ENCODE measurements at places on chromosomes 3 and 15.

GRCh38 chr3:38637906-38638305 is 11.6 kb downstream of the SCN5A start:
- no peaks in the 10 kb centered on the region for H3K36me3 ChIP-seq
- DNase-seq, result no peak
- H3K4me3 ChIP-seq, result no peak overlapping the region
- H3K27me3 ChIP-seq, result no peaks in the 10 kb centered on the region
- no peaks in the 10 kb centered on the region for H3K4me1 ChIP-seq

GRCh38 chr15:51668446-51668845 is 12.9 kb upstream of the SCG3 start:
- DNase-seq, result no peak
- no peak overlapping the region for H3K4me3 ChIP-seq
- no peaks in the 10 kb centered on the region for H3K4me1 ChIP-seq
- no peak overlapping the region for H3K27ac ChIP-seq
- no peaks in the 10 kb centered on the region for H3K36me3 ChIP-seq

- no peak for DNase-seq
- H3K4me1 ChIP-seq, result no peaks in the 10 kb centered on the region
- no peaks in the 10 kb centered on the region for H3K36me3 ChIP-seq
- no peak overlapping the region for H3K27ac ChIP-seq
Observed at GRCh38 chr3:154540950-154541604, 111.1 kb upstream of the GPR149 start.

- DNase-seq, result peak; percentile 32
- peaks cover 6% of the 10 kb centered on the region for H3K36me3 ChIP-seq
- H3K4me3 ChIP-seq, result no peak overlapping the region
- no peaks in the 10 kb centered on the region for H3K27me3 ChIP-seq
Observed at GRCh38 chr3:32143849-32144757, 37.7 kb downstream of the GPD1L start.

DNA sequence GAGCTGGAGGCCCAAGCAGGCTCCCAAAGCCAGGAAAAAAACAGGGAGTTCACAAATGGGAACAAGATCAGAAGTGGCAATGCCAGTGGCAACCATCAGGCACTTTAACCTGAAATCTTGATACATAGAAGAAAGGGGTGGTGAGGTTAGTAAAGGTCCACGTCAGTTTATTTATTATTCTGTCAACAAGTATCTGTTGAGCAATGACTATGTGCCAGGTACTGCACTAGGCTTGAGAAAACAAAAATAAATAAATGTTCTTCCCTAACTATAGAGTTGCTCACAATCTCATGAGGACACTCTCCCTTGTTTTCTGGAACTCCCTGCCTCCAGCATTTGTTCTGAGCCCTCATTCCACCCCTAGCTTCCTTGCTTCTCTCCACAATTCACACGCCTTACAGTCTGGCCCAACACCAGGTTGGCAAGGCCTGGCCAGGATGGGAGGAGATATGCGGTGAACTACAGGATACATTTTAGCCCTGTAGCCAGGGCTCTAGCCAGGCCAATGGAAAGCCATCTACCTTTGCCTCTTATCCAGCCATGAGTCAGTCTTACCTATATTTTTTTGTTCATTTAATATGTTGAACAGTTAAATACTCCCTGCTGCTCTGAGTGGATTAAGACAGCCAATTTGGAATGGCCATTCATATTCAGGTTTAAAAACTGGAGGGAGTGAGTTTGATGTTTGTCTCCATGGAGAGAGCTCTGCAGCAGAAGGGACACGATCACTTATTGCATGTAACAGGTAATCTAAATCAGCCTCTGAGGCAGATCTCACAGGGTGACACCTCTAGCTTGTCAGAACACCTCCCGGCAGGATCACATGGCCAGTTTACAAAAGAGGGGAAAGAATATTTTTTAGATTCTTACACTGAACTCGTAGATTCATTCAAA is 161.9 kb upstream of the ATP11B start:
- no peak overlapping the region for H3K4me3 ChIP-seq
- H3K27ac ChIP-seq, result no peak overlapping the region
- H3K4me1 ChIP-seq, result peaks cover 7% of the 10 kb centered on the region
- H3K27me3 ChIP-seq, result no peaks in the 10 kb centered on the region
- no peaks in the 10 kb centered on the region for H3K36me3 ChIP-seq

DNA sequence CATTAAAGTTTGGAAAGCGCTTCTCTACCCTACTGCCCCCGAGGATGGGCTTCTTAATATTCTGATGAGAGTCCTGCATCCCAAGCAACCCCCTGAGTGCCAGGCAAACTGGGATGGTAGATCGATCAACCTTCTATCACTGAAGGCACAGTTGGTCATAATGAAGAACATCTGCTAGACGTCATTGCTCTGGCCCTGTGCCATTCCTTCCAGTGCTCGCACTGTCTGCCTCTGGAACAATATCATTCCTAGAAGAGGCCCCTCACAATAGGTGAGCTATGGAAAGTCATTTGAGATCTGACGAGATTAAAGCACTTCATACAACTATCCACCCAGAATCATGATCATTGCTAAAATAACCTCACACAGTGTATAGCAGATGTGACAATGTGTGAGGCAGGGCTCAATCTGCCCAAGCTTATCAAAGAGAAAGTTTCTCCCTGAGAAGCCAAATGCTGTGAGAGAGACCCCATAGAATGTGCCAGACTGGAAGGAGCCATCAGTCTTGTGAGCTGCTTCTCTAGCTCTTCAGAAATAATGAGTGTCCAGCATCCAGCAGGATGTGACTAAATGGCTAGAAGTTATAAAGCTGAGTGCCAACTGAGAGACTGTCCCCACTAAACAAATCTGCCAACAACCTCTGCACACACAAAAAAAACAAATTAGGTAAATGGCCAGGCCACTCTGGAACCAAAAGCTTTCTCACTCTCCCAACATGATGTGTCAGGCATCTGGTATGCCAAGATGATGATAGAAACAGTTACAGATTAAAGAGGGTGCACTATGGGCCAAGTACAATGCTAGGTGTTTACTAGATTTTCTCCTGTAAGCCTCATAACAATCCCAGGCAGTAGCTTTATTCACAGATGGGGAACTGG is 165.5 kb downstream of the NECTIN3 start:
- H3K27me3 ChIP-seq, result no peaks in the 10 kb centered on the region
- H3K4me3 ChIP-seq, result no peak overlapping the region
- H3K36me3 ChIP-seq, result no peaks in the 10 kb centered on the region
- no peak for DNase-seq
- H3K4me1 ChIP-seq, result no peaks in the 10 kb centered on the region

DNA sequence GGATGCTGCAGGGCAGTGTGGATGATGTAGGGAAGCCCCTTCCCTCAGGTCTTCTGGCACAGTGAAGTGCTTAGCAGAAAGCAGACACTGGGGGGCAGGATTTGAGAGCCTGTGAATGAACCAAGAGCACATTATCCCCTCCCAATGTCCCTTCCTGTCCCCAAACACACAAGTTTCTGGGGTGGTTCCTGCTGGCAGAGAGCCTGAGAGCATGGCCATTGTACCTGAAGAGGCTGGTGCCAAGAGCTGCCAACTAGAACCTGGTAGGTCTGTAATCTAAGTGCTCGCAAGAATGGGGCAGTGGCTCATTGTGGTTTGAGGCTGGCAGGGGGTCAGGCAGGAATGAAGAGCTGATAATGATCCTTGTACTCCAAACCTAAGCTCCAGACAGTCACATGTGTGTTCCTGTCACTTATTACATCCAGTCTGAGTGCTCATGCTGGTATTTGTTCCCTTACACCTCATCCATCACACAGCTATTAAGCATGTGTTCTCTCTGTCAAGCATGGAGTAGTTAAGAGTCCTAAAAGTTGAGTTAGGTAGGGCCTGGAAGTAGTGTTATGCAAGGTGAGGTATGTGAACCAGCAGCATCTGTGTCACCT is 6.7 kb upstream of the CCR1 start:
- no peaks in the 10 kb centered on the region for H3K27me3 ChIP-seq
- H3K36me3 ChIP-seq, result no peaks in the 10 kb centered on the region
- DNase-seq, result no peak
- no peak overlapping the region for H3K27ac ChIP-seq
- H3K4me3 ChIP-seq, result no peak overlapping the region
- no peaks in the 10 kb centered on the region for H3K4me1 ChIP-seq

DNA sequence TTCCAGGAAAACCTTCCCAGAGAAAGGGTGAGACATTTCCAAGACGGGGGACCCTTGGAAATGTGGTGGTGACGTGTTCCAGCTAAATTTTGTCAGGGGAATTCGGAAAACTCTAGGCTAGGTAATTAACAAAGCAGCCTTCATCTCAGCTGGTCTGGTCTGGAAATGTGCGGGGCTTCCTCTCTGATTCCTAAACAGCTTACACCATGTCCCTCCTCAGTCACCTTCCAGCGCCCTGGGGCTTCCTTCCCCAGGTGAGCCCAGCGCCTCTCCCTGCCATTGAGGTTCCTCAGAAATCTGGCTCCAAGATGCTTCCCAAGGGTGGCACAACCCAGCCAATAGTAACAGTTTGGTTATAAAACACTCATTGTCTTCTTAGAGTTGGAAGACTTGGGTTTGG is 571 bp downstream of the ACAD9 start:
- no peaks in the 10 kb centered on the region for H3K36me3 ChIP-seq
- DNase-seq, result no peak
- peak overlapping the region; percentile 90 for H3K27ac ChIP-seq
- peak overlapping the region; percentile 56 for H3K4me3 ChIP-seq

DNA sequence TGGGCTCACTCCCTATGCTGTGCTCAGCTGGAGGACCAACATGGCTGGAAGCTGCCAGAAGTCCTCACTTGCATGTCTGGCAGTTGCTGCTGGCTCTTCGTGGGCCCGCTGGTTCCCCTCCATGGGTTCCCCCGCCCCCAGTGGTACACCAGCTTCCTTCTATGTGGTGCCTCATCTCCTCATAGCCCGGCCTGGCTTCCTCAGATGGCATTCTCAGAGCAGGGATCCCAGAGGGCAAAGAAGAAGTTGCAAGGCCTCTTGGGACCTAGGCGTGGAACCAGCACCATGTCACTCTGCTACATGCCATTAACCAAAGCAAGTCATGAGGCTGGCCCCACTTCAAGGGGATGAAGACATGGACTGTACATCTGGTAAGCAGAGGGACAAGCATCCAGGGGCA is 2.9 kb upstream of the CFAP92 start:
- DNase-seq, result no peak
- H3K36me3 ChIP-seq, result no peaks in the 10 kb centered on the region
- no peaks in the 10 kb centered on the region for H3K4me1 ChIP-seq
- H3K27ac ChIP-seq, result no peak overlapping the region

DNA sequence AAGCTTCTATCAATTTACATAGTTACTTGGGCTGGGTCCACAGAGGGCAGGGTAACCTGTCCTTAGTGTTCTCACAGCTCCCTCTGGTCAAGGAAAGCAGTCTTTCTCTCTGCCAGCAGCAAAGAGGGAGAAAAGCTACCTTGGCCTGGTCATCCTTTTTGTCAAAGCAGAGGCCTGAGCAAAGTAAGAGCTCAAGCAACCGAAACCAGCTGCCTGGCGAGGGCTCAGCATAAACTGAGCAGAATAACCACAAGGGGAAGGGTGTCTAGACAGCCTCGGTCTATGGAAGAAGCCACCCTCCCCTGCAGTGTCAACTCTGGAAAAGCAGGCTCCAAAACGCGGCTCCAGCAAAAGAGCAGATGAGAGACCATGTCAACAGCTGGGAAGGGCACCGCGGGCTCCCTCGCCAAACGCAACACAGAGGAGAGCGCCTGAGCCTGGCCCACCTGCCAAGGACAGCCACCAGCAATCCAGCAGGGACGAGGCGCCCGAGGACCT is 17.4 kb downstream of the LRIG1 start:
- H3K27ac ChIP-seq, result peak overlapping the region; percentile 82
- no peaks in the 10 kb centered on the region for H3K27me3 ChIP-seq
- peak overlapping the region; percentile 5 for H3K4me3 ChIP-seq
- no peaks in the 10 kb centered on the region for H3K36me3 ChIP-seq
- peaks cover 89% of the 10 kb centered on the region for H3K4me1 ChIP-seq

GRCh38 chr3:52055537-52056351 is 627 bp downstream of the DUSP7 start:
- DNase-seq, result peak; percentile 60
- H3K4me3 ChIP-seq, result peak overlapping the region; percentile 77
- H3K36me3 ChIP-seq, result no peaks in the 10 kb centered on the region

- DNase-seq, result peak; percentile 48
- H3K27me3 ChIP-seq, result no peaks in the 10 kb centered on the region
- H3K4me3 ChIP-seq, result no peak overlapping the region
- H3K27ac ChIP-seq, result no peak overlapping the region
- H3K4me1 ChIP-seq, result peaks cover 15% of the 10 kb centered on the region
- no peaks in the 10 kb centered on the region for H3K36me3 ChIP-seq
Observed at GRCh38 chr15:64050281-64051092, 4.2 kb upstream of the DAPK2 start.

- no peak overlapping the region for H3K27ac ChIP-seq
- DNase-seq, result no peak
- H3K27me3 ChIP-seq, result no peaks in the 10 kb centered on the region
- no peak overlapping the region for H3K4me3 ChIP-seq
Observed at GRCh38 chr15:43268111-43269105, 1.7 kb upstream of the TGM5 start.

DNA sequence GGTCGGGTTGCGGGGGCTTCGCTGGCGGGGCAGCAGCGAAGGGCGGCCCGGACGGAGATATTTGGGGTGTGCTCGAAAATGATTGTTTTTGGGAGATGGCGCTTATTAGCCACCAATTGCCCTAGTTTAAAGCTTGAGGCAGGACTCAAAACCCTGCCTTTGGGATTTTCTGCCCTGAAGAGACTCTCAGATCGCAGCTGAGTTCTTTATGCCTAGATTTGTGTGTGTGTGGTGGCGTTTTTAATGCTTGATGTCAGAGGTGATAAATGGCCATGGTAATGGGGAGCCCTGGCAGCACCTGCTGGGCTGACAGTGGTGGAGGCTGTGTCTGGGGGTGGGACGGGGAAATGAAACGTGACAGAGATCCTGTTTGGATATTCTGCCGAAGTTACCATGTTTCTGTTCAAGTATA is 604 bp downstream of the KCTD6 start:
- peak overlapping the region; percentile 59 for H3K4me3 ChIP-seq

- DNase-seq, result no peak
- no peak overlapping the region for H3K27ac ChIP-seq
- no peaks in the 10 kb centered on the region for H3K27me3 ChIP-seq
- no peaks in the 10 kb centered on the region for H3K4me1 ChIP-seq
Observed at GRCh38 chr3:183897606-183898005, 12.9 kb upstream of the PARL start.

DNA sequence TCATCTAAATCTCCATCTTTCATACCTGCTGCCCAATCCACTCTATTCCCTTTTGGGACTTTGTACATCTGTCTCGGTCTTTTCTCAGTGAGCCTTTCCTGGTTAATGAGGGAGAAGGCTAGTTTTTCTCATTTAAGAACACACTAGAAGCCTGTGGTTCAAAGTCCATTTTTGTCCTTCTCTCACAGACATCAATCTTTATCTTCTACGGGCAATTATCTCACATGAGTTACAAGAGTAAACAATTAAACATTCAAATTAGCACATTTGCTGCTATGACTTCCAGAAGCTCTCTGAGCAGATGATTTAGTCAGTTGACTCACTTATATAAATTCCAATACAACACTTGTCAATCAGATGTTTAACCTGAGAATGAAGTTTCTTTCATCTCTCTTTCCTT is 49.3 kb upstream of the KBTBD8 start:
- H3K36me3 ChIP-seq, result no peaks in the 10 kb centered on the region
- H3K27me3 ChIP-seq, result no peaks in the 10 kb centered on the region
- no peaks in the 10 kb centered on the region for H3K4me1 ChIP-seq

Measured in pancreas (tissue), 10 donors.